ENCODE measurements at places on chromosomes 16 and 17.
A peak's percentile ranks its signal among the peaks of the same experiment; 100 is the strongest.

GRCh38 chr17:78953356-78954350 lies 26.1 kb downstream of the LGALS3BP start:
- DNase-seq = peak; percentile 76

DNA sequence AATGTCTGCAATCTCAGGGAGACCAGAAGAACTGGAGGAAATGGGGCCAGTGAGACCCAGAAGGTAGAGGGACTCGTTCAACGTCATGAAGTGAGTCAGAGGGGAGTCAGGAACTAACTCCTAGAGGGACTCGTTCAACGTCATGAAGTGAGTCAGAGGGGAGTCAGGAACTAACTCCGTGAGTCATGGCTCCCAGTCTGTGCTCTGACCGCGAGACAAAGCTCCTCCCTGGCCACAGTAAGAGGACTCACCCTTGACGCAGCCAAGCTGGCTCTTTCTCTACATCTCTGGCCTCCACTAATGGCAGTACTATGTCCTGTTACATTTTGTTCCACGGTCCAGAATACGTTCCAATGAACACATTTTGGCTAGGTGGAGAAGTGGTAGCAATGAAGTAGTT lies 902.5 kb downstream of the KCNJ2 start:
- DNase-seq = no peak

DNA sequence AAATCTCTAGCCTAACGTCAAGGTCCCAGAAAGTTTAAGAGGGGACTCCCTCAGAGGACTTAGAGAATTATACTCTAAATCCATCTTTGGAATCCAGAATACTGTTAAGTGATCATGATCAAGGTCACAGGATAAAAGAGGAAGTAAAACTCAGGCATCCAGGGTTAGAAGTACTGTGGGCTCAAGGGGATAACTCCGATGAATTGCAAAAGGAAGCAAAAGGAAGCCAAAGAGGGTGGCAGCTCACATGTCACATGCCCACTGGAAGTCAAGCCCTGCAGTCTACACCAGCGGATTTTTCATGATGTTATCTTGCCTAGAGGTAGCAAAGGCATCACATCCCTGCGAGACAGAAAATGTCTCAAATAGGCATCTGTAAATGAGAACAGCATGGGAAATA lies 3.8 kb downstream of the ZNF821 start:
- no peak for DNase-seq

GRCh38 chr16:54080524-54081008 lies 206.0 kb downstream of the IRX3 start:
- no peak for DNase-seq
